Progenitor cell of endocrine pancreas (in vitro differentiated cells): ENCODE measurements at places on chromosomes 7 and 10.

DNA sequence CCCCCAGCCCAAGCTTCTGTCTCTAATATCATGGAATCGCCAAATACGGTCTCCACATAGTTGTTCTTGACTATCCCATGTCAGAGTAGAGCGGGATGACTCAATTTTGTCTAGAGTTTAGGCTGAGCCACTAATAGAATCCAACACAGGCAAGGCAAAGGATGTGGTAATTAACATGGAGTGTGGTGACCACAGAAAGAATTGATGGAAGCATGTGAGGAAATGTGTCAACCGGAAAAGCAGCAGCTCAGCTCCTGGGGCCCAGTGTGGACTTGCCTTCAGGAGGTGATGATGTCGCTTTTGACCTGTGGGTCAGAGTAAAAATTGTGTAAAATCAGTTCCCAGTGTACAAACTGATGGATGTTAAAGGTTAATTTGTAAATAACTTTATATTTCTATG, 139.3 kb upstream of the KLF6 start:
- DNase-seq: no peak

DNA sequence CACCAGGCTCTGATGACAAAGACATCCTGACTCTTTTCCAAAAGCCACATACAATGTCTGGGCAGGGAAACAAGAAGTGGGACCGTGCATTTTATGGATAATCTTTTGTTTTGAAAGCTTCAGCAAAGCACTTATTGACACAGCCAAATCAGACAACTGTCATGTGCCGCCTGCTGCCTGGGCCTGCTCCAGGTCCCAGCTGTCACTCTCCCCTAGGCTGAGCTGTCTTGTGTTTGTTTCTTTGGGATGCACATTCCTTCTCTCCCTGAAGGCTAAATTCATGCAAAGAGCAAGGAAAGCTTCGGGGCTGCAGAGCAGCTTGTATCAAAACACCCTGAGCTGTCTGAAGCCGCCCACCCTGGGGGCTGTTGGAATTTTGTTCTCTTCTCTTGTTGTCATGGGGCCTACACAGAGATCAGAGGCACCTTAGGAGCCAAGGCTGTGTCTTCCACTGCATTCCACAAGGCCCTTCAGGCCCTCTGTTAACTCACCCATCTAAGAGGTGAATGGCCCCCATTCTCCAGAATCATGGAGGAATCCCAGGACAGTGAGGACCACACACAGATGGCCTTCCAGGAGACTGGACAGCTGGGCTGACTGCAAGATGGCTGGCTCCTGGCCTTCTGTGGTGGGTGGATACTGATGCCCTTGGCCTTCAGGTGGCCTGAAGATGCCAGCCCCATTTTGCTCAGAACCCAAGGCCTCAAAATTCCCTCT, 17.8 kb upstream of the SLC18A2 start:
- no peak for DNase-seq

GRCh38 chr10:45514291-45515270, 140.6 kb downstream of the ALOX5 start:
- no peak for DNase-seq

DNA sequence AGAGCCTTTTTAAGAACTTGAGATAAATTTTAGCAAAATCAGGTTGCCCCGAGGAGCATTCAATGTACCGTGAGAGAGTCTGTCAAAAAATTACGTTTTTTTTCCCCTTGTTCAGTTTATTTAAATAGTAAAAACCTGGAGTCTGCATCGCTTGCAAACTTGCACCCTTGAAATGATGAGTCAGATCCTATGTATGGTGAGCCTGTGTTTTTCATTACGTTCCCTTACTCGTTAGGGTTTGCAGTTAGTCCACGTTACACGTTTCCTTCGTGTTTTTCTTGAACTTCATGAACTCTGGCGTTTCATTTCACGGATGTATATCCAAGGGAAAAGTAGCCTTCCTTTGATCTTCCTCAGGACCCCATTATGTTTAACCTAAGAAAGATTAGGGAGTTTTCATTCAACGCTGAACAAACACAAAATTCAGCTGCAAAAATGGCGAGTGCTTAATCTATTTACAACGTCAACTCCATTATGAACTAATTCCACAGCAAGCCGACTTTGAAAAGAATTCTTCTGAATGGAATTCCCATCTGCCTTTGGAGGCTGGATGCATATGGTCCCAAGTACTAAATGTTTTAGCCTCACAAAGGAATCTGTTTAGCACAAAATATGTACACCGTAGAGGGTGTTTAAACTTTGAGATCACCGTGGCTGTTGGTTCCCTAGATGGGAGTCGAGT, 182.4 kb downstream of the MYOF start:
- DNase-seq: no peak

- no peak for DNase-seq
Measured at GRCh38 chr10:104300002-104300735, 31.2 kb downstream of the GSTO2 start.

DNA sequence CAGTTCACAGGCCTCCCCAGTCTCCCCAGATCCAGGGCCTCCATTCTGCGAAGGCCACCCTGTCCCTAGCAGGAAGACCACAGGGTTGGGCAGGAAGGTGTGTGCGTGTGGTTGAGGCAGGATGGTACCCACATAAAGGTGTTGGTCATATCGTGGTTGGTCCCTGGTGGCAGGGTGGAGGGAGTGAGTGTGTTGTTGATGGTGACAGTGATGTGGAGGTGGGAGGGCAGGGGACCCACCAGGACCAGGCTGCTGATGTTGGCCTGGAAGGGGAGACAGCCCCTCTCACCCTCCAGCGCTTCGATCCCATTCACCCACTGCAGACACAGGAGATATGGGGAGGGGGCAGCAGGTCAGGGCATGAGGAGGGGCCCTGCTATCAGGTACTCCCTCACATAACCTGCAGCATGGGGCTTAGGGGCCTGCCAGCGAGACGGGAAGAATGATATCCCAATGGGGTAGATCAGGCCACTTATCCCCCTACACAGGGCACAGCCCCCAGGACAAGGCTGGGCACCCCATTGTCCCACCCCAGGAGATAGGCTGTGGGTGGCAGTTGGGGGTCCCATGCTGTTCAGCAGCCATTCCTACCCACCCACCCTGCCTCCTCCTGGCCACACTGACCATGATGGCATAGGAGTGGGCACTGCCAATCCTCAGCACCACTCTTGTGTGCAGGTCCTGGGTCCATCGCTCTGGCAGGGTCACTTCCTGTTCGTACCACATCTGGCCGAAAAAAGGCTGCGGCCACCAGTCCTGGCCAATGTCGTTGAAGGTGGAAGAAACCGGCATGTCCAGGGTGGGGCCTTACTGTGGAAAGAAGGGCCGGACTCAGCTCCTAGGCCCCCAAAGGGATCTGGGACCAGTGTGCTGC, 69.0 kb upstream of the ZNF479 start:
- no peak for DNase-seq
